ENCODE measurements at places on chromosomes 1 and 21. TPM values are rescaled to one million over a fixed set of nuclear protein-coding genes. Genes with fewer than 3 reads are reported as not detected.

The PLOD1 gene
- total RNA-seq, result 73.5 TPM

GRCh38 chr1:7333620-7334019, 437.5 kb upstream of the VAMP3 start:
- no peak for DNase-seq

The TM2D1 gene
- 40.2 TPM for total RNA-seq

DNA sequence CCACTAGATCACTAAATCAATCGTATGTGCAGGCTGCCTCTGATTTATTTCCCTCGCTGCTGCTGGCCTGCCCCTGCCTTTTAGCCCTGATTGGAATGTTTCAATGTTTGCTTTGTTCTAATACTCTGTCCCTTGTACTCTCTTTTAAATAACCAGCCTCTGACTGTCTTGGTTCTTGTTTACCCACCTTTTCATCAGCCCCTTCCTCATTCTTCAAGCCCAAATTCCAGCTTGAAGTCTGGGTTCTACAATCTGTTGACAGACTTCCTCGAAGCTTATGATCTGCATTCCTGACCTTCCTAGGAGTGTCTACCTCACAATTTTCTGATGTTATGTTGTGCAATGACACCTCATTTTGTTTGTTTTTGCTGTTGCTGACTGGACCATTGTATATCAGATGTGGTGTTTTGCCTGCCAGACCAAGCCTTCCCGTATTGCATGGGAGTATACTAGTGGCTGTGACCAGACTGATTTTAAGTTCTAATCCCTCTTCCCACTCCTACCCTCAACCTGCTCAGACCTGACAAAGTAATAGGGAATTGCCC, 46.6 kb upstream of the APOBEC4 start:
- peak; percentile 13 for DNase-seq

The CFHR4 gene
- not detected for total RNA-seq

The MAN1C1 gene
- 5.3 TPM for total RNA-seq

DNA sequence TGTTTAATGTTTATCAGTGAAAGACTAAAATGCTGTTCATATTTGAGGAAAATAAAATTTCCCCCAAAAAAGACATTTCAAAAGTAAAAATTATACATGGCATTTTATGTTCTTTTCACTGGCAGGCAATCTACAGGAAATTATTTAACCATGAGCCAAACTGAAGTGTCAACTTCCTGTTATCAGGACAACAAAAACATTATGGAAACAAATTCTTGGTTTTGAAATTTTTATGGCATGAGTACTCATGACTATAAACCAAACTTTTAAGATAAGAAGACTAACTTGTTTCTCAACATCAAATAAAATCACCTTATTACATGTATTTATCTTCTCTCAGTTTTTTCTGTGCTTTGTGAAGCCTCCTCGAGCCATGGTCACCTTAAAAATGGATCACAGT, 698.6 kb downstream of the LTN1 start:
- DNase-seq, result no peak

DNA sequence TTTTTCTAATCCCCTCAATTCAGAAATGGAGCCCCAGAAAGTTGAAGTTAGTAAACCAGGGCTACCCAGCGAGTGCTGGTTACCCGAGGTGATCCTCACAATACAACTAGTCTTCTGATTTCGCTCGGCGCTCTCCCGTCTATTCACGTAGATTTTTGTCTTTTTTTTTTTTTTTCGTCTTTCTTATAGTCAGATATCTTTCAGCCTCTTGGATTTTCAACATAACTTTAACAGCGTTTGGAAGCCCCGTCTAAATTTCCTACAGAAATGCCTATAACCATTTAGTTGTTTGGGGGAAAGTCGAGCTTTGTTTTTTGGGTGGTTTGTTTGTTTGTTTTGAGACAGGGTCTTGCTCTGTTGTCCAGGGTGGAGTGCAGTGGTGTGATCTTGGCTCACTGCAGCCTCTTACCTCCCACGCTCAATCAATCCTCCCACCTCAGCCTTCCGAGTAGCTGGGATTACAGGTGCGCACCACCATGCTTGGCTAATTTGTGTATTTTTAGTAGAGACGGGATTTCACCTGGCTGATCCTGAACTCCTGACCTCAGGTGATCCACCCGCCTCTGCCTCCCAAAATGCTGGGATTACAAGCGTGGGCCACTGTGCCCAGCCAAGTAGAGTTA, 818 bp upstream of the TMEM50B start:
- no peak for DNase-seq

The DENND2C gene
- 0.62 TPM for total RNA-seq

- peak; percentile 79 for DNase-seq
Observed at GRCh38 chr1:165114022-165114888, 242.3 kb downstream of the LMX1A start.

DNA sequence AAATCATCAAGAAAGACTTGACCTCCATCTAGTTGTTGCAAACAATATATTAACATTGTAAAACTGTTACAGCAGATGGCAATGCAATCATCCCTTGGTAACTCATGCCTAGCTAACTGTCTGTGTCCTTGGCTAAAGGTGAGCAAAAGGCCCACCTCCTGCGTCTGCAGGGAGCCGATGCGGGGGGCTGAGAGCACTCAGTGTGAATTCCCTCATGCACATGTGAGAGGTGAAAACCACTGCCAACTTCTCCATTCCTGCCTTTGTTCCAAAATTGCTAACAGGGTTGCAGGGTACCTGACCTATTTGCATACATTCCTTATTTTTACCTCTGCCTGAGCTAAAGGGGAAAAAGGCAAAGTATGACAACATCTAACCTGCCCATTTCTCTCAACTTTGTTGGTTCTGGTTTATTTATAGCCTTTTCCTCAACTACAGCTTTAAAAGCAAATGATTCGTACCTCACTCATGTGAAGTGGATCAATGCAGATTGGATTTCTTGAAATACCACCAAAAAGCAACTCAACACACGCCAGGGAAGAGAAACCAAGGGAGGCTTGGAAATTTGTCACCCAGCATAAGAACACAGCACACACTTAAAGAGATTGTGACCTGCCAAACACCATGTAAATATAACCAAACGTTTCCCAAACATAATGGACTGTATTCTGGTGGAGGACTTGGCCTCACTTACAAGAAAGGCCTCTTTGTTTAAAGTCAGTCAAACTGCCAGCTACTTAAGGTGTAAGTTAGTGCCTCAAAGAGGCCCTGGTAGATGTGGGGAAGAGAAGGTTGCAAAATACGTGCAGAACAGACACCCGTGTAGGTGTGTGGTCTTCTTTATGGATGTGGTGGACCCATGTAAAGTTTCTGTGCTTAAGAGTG, 651.0 kb downstream of the SMYD3 start:
- DNase-seq, result no peak

DNA sequence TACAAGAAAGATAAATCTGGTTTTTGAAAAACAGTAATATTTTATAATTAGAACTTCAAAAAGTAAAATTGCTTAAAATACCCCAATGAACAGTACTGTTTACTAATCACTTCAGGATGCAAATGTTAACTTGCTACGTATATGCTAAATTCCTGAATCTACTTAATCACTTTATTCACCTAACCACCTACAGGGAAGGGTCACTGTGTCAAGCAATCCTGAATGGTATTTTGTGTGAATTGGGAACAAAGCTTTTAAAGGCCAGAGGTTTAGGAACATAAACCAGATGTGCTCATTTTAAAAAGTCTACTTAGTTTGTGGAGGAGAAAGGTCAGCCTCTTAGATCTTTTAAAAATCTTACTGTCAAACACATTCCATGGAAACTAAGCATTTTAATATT, 1143.0 kb upstream of the ADGRL2 start:
- DNase-seq, result peak; percentile 78

The AK4 gene
- 28.8 TPM for total RNA-seq

DNA sequence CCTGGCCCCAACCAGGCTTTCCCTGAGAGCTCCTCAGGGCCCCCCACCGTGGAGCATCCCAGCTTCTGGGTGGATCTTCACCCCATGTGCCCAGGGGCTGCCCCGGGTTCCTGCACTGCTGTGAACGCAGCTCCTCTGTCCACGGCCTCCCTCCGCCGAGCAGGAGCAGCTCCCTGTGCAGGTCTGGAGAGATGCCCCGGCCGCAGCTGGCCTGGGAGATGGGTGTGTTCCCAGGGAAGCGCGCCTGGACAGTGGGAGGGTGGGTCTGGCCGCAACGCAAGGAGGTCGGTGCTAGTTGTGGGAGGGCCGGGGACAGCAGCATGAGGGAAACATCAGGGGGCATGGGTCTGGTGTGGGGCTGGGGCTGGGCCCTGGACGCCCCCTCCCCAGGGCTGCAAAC, 71.3 kb downstream of the MORN1 start:
- DNase-seq, result no peak

DNA sequence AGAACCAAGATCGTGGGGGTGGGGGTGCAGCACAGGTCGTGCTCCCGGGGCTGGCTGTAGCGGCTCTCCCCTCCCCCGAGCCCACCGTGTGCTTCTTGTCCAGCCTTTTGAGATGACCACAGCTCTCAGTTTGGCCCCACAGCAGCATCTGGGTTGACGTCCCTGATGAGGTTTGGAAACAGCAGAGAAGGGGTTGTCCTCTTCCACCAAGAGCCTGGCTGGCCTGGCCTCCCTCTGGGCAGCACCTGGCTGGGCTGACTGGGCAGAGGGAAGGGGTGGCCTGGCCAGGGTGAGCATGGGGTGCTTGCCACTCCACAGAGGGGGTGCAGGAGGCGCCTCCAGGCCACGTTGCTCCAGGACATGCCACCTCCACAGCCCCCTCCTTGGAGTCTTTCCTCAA, 61.5 kb downstream of the SKI start:
- no peak for DNase-seq

- DNase-seq, result no peak
Observed at GRCh38 chr1:119865627-119866026, 30.7 kb downstream of the ADAM30 start.

The RXFP4 gene
- total RNA-seq, result not detected

- no peak for DNase-seq
Observed at GRCh38 chr1:22817462-22817861, 106.8 kb downstream of the EPHB2 start.

- no peak for DNase-seq
Observed at GRCh38 chr1:17250601-17251000, 1.7 kb downstream of the PADI3 start.

The AGMAT gene
- total RNA-seq, result 0.86 TPM

- no peak for DNase-seq
Observed at GRCh38 chr1:220274251-220274855, 2.1 kb upstream of the RAB3GAP2 start.

DNA sequence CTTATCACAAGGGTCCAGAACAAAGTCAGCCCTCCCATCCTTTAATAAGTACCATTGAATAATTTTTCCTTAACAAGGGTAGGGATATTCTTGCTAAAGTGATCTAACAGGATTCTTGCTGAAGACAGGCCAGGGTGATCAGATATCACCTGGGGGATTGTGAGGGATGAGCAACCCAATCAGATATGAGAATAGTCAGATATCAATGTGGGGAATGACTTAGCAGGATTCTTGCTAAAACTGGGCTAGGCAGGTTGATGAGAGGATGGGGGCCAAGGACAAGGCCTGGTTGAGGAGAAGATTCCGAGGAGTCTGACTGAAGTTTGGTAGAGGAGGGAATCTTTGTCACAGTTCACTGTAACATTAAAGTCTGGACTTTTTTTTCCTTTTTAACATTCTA, 23.9 kb upstream of the NLRP3 start:
- no peak for DNase-seq

The TMEM54 gene
- 14.5 TPM for total RNA-seq

- no peak for DNase-seq
Observed at GRCh38 chr1:102961549-102961948, 146.8 kb downstream of the COL11A1 start.

The TNFRSF25 gene
- 15.6 TPM for total RNA-seq

DNA sequence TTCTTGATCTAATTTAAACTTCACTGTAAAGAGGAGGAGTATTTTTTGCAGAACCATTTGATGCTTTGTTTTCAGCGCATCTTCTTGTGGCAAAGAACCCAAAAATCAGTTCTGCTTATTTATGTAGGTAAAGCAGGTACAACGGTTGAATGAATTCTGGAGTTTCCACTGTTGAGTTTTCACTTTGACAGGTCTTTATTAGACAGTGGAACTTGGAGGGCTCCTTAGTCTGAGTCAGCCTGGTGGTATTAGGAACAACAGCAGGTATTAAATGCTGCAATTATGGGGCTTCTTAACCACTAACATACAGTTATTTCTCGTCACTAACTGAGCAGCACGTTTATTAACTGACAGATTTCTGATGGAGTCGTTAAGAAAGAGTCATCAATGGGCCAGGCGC, 1.2 kb downstream of the LRIG2 start:
- DNase-seq, result no peak

- no peak for DNase-seq
Observed at GRCh38 chr1:91559046-91559750, 58.5 kb downstream of the CDC7 start.

DNA sequence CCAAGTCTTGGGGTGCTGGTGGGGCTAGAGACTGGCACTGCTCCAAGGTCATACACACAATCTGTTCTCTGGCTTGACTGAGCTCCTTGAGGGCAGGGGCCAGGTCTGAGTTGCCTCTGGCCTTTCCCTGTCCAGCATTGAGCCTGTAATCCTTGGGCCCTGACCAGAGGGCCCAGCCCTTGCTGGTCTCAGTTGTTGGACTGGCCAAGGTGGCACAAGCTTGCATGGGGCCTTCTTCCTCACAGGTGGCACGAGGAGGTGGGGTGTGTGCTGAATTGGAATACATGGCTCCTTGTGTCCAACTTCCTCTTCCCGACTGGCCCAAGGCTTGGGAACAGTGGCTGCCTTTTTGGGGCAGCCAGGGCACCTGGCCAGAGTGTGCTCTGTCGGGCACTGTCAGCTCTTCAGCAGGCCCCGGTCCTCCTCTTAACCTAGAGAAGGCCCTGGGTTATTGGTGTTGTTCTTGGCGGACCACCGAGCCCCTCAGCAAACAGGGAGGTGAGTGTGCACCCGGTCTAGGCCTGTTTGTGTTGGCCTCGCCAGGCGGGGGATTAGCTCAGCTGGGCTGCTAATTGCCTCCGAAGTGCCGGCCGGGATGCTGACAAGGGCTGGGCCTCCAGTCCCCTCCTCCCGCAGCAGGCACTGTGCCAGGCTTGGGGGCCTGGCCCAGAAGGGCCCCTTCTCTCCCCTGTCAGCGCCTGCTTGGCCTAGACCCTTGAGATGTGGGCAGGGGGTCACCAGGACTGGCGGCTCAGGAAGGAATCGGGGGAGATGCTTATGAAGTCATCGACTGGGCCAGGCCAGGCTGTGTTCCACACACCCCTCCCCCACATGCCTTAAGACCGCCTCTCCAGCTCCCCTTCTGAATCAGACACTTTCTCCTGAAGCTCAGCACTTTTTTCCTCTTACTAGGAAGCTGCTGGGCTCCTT, 28.5 kb downstream of the WNT4 start:
- DNase-seq, result peak; percentile 80

DNA sequence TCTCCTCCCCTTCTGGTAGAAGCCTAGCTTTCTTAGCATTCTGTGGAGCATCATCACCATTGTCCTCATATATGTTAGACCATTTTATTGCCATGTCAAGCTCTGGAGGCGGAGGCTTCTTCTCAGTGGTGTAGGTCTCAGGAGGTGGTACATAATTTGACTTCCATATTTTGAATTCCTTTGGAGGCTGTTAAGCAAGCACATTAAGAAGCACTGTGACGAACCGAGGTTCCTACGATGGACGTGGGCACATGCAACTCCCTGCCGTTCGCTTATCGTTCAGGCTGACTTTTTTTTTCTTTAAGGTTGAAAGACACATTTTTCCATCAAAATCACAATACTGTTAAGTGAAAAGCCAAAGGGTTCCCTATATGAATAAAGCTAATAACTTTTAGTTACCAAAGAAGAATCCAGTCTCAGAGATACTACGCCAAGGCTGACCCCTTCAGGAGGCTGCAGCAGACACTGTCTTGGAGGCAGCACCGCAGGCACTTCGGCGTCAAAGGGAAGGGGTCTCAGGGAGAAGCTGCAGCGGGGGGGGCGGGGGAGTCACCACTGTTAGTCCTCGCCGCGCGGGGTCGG, 835 bp downstream of the C1orf52 start:
- DNase-seq, result peak; percentile 88

- DNase-seq, result no peak
Observed at GRCh38 chr1:22971611-22972405, 858 bp downstream of the LACTBL1 start.

The WNT3A gene
- total RNA-seq, result not detected
